Activated CD4-positive, alpha-beta T cell treated with anti-CD3 and anti-CD28 coated beads, Interleukin-2, amount 50 U/mL, for 16 hours (primary cell): ENCODE measurements at places on chromosomes 6 and 20.

GRCh38 chr6:30102970-30103871 is 9.7 kb downstream of the TRIM31 start:
- peak; percentile 86 for DNase-seq

DNA sequence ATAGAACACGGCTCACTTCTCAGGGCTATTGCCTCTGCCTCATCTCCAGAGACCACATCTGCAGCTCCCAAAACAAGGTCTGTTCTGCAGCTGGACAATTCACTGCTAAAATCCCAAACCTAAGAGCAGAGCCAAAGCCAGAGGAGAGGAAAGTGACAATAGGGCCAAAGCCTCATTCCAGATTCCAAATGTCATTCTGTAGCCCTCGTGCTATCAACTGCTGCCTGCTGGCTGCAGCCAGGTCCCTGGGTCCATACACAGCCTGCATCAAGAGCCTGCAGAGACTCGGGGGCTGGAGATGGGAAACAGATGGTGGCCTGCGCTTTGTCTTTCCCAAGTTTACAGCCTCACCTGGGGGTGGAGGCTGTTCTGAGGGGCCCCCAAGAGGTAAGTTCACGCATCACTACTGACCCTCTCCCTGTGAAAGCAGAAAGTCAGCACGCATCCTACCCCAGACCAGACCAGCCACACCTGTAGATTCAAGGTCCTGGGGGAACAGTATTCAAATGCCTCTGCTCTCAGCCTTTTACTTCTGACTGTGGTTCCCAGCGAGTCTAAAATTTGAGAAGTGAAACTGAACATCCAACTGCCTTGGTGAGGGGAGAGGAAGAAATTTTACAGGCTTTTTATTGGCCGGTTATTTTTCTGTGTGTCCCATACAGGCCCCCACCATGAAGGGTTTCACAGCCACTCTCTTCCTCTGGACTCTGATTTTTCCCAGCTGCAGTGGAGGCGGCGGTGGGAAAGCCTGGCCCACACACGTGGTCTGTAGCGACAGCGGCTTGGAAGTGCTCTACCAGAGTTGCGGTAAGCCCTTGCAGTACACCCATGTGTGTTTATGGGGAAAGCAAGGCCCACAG is at the start of gene LY86:
Gene LY86, plus strand, starts transcription at position 657 of the 860 bp plus-strand sequence. Its CDS starts 15 bp downstream, at position 672.
- DNase-seq = no peak

DNA sequence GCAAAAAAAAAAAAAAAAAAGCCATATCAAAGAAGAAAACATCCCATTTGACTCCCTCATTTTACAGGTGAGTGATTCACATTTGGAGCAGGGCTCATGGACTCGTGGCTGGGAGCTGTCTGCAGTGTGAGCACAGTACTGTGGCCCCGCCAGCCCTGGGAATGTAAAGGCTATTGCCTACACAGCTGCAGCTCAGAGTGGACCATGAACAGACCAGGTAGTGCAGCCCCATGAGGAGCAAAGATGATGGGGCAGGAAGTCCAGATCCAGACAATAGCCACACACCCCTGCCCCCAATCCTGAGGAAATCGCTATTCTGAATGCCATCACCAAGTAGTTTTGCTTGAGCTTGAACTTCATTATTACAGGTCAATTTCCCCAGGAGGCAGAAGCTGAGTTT is 55.4 kb downstream of the LINC00237 start:
- no peak for DNase-seq

- DNase-seq = peak; percentile 20
These were observed 3.2 kb downstream of the GRIK2 start for GRCh38 chr6:101396548-101397173.

- no peak for DNase-seq
These were observed 115.3 kb downstream of the RTN4IP1 start for GRCh38 chr6:106513808-106514582.

- no peak for DNase-seq
These were observed 3.5 kb downstream of the FNDC11 start for GRCh38 chr20:63557481-63557891.

- DNase-seq = no peak
These were observed 462.3 kb downstream of the CDC5L start for GRCh38 chr6:44849806-44850205.

GRCh38 chr20:60244373-60245146 is 286.3 kb downstream of the CDH26 start:
- no peak for DNase-seq

GRCh38 chr6:33021917-33022316 is 12.5 kb upstream of the HLA-DOA start:
- no peak for DNase-seq

DNA sequence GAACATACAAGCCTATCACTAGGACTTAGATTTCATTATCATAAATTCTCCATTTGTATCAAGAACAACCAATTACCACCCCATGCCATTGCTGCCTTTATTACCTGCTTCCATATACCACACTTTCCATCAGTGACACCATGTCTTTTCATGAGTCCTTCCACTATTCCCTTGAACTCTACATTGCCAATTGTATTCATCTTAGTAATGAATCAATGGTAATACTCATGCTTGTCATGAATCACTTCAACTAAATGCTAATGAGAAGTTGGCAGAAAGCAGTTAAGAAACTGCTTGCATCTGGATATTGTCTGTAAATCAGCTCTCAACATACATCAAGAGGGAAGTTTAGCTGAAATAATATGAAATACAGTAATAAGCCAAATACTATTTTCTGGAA is 61.2 kb upstream of the RNF217 start:
- no peak for DNase-seq

DNA sequence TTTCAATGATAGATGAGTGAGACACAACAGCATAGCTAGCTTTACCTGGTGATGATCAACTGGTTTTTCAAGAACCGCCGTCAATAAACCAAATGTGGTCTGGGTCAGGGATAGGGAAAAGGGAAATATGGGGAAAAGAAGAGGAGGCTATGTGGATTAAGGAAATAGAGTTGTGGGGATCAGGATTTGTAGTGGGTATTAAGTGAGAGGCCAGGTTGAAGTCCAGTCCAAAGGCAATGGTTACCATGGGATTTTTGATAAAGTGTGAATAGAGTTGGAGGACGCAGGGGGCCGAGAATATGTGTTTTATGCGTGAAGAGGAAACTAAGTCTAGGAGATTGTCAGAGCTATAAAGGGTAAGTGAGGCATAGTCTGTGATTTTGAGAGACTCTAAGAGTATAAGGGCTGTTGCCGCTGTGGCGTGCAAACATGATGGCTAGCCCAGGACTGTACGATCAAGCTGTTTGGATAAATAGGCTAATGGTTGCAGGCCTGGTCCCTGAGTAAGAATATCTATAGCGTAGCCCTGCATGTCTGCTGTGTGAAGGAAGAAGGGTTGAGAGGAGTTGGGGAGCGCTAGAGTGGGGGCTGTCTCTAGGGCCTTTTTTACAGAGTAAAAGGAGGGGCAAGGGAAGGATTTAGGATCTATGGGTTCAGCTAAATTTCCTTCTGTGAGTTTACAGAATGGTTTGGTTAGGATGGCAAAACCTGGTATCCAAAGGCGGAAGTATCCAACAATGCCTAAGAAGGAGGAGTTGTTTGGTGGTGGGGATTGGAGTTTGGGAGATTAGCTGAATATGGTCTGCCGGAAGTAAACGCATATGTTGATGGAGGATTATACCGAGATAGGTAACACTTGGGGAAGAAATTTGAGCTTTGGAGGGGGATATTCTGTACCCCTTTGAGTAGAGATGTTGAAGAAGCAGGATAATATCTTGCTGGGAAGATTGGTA is 749.7 kb upstream of the ADGRB3 start:
- DNase-seq = no peak
